ENCODE measurements at places on chromosomes 13 and 19. TPM values are rescaled to one million over a fixed set of nuclear protein-coding genes. Genes with fewer than 3 reads are reported as not detected.

The PPM1N gene
- total RNA-seq = 6.8 TPM

The CEACAM7 gene
- 0.10 TPM for total RNA-seq

The KLF16 gene
- total RNA-seq = 32.0 TPM

The SIGLEC8 gene
- total RNA-seq = not detected

The ZIK1 gene
- not detected for total RNA-seq

The ZNF71 gene
- 12.3 TPM for total RNA-seq

The IL12RB1 gene
- total RNA-seq = not detected

The NOVA2 gene
- 1.3 TPM for total RNA-seq
